ENCODE measurements at places on chromosomes 5 and 9.

DNA sequence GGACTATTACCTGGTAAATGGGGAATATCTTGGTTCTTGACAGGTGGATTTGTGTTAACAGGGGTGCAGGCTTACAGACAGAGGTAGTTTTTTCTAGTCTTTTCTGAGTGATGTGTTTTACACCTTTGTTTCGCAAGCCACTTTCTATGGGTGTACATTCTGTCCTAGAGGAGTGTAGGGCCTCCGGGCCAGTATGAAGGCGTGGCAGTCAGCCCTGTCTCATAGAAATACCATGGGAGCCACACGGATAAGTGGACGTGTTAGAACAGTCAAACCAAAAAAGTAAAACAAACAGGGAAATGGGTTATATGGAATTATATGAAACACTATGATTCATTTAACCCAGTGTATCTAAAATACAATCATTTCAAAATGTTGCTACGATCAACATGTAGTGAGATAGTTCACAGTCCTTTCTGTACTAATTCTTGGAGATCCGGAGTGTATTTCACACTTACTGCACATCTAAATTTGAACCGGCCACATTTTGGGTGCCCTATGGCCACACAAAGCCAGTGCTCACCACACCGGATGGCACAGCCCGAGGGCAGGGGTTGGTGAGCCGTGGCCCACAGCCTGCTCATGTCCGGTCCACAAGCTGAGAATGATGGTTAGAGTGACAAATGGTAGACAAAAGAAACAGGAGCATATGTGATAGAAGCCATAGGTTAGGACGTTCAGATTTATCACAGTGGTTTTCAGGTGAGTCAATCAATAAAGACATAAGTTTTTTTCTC, 80.1 kb upstream of the IRX4 start:
- no peak for DNase-seq

GRCh38 chr5:77425420-77425819, 66.7 kb downstream of the WDR41 start:
- no peak for DNase-seq

- DNase-seq, result no peak
These were observed 44.4 kb upstream of the ANKRD55 start for GRCh38 chr5:56277573-56277972.

GRCh38 chr9:123373447-123373923, 17.5 kb downstream of the CRB2 start:
- no peak for DNase-seq

DNA sequence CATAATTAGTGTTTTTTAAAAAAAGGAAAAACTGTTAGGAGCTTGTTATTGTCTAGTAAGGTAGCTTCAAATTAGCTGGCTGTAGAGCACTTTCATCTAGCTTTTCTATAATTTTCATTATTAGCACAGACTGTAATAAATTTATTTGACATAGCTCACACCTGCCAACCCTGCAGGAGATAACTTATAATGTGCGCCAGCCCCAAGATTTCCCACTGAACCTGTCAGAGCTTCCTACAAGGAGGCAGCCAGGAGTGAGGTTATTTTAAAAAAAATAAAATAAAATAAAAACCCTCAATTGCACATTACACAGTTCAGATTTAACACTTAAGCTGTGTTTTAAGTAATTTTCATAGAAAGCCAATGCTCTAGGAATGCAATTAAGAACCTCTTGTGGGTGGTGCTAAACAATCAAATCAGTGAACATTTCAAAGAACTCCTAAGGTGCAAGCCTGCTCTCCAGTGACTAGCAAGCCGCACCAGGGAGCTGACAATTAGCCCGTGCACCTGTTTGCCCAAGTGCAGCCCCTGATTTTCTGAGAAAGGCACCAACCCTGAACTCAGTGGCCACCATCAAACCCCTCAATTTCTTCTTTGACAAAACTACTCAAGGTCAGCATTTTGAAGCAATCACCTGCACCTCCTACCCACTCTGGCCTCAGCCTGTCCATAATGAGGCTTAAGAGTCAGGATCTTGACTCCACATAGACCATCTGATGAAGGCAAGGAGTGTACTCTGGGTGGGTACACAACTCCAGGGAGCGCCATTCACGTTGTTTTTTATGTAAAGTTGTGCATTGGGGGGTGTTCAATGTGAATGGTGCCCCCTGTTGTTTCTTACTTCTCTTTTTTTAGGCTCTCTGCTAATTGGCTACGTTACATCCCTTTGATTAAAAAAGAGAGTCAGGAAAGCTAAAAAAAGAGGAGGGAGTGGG, 385.3 kb upstream of the WWC1 start:
- DNase-seq, result no peak

DNA sequence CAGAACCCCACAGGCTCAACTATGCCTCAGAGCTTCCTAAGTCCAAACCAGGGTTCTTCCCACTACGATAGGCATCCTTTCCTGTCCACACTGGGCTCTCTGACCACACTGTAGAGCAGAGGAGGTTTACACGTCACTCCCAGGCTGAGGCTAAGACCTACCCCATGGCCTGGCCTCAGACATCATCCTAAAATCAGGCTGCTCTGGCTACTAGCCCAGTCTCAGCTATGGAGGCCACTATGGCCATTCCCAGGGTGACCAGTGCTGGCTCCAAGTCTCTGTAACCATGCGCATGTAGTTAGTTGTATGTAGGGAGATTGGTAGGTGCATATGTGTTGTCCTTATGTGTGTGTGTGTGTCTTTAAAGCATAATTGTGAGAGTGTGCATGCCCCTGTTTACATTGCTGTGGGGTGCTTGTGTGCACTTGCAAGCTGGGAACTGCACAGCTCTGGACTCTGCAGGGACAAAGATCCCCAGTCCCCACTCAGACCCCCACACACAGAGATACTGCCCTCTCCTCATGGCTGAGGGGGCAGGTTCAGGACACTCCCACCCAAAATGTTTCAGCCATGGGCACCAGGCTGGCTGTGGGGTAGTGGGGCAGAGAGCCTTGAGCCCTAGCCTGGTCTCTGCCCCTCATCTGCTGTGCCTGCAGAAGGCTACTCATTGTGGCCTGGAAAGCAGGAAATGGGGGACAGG, 12.3 kb downstream of the PDLIM4 start:
- peak; percentile 32 for DNase-seq

DNA sequence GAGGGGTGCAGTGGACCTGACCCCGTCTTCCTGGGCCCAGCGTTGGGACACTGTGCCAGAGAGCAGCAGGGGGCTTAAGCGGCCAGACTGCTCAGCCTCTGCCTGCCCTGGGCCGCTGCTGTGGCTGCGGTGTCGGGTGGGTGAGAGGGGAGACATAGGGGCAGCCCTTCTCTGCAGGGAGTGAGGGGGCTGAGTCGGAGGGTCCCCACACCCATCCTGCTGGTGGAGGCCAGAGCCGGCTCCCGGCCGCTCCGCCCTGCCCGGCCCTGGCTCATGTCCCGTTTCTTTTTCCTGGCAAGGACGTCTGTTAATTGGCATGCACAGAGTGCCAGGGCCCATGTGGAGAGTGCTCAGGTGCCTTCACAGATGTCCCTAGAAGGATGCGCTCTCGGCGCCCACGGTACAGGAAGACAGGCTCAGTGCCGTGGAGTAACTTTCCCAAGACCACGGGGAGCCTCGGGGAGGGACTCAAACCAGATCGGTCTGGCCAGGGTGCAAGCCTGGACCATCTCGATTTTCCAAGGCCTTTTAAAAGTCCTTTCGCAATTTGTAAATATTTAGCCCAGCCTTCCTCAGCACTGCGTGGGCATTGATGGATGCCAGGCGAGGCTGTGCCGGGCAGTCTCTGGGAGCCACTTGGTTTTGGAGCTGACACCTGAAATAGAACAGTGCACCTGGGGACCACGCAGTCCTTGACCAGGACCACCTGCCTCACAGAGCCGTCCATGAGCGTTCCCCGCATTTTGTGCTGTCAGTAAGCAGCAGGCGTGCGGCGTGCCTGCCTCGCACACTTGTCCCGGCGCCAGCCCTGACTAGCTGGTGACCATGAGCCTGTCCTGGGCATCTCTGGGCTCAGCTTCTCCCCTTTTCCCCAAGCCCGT, 60.9 kb downstream of the RXRA start:
- no peak for DNase-seq

GRCh38 chr5:163509291-163509951, 4.0 kb downstream of the MAT2B start:
- DNase-seq, result no peak

DNA sequence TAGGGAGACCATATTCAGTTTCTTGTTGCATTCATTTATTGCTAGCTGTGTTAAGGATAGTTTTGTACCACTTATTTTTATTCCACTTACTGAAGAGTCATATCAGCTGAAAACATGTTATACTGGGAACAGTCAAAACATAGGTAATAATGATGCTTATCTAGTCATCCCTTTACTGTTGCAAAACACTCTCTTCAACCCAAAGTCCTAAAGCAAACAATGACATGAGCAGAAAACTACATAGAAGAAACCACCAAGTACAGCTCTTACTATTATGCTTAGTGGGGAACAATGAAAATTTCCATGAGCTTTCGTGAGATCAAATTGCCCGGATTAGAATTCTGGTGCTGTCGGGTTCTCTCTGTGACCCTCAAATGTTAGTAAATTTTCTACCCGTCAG, 681.4 kb downstream of the NR2F1-AS1 start:
- no peak for DNase-seq

GRCh38 chr5:83760579-83760978, 39.9 kb upstream of the HAPLN1 start:
- DNase-seq, result no peak

DNA sequence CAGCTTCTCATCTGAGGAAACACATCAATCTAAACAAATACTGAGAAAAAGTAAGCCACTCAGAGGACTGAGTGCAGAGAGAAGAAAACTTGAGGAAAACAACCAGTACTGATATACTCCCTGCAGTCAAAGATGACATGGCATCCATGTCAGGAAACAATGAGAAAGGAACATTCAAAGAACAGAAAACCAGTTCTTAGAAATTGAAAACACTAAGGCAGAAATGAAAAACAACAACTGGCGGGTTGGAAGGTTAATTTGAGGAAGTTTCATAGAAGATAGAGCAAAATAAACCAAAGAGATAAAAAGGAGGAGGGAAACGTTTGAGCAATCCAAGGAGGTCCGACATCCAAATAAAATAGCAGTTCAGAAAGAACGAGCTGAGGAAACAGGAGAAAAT, 475.2 kb downstream of the HINT1 start:
- no peak for DNase-seq

DNA sequence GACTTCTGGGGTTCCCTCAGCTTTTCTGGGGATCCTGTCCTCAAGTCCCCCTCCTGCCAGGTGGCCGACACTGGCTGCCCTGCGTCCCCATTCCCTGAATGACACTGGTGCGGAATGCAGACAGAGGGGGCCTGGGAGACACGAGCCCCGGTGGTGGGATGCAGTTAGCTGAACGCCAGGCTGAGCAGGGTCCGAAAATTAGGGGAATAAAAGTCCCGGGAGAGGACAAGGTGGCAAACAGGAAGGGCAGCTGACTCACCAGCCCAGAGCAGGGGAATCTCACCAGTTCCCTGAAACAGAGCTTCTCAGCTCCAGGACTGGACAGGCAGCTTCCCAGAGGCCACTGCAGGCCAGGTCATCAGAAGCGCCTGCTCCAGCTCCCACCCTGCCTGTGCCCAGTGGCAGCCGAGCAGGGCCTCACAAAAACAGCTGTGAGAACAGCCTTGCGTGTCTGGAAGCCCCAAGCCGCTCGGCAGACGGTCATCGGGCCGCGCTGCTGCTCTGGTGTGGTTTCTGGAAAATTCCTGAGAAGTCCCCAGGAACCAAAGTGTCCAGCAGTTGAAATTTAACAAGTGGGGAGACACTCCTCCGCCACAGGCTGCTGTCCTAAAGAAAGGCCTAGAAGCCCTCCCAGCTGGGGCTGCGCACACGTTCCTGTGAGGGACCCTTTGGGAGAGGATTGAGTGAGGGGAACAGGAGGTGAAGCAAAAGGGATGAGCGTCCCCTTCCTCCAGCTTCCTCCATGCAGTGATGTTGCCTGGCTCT, 47.6 kb upstream of the EXOC3 start:
- no peak for DNase-seq

DNA sequence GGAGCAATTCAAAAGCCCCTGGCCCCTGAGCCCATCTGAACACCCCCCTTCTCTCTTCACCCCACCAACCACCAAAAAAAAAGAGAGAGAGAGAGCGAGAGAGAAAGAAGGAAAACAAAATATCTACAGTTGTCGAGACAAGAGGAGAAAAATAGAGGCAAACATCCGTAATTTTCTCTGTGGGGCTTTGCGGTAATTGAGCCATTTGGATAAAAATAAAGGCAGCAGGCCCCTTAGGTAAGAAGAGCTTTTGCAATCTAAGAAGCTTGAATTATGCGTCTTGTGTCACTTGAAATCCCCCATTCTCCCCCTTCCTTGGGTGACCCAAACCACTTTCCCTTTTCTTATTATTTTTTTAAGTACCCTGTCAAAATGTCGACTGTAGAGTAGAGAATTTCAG, 35.5 kb upstream of the FUBP3 start:
- no peak for DNase-seq

DNA sequence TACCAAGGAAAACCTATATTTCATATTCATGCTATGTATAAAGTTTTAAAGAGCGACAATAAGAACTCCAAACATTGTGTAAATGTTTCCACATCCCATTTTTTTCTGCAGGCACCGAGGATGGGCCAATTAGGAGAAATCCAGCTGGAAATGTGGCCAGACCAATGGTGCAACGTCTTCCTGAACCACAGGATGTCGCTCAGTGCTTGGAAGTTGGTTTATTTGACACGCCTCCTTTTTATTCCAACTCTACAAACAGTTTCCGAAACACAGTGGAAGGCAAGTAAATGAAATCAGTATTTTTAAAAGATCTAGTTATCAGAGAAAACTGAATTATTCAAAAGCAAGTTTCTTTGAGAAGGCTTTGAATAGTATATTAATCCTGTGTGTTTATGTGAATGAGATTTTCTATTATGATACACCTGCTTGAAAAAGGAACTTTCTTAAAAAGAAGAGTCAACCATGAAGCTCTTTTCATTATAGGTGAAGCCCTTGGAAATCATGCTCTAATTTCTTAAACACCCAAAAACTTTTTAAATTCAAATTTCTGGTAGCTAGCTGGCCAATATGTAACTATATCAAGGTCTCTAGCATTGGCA, 9.1 kb downstream of the TYRP1 start:
- peak; percentile 25 for DNase-seq

DNA sequence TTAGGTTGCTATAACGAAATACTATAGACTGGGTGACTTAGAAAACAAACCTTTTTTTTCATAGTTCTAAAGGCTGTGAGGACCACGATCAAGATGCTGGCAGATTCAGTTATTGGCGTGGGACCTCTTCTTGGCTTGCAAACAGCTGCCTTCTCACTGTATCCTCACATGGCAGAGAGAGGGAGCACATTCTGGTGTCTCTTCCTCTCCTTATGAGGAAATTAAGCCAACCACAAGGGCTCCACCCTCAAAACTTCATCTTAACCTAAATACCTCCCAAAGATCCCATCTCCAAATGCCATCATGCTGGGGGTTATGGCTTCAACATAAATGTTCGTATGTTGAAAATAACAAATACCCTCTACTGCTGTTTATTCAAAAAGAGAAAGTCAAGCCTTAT, 197.1 kb downstream of the CEMIP2 start:
- no peak for DNase-seq

Measured in H1 (cell line).